Thymus (tissue), 14 donors: ENCODE measurements at places on chromosomes 6 and 20. TPM values are rescaled to one million over a fixed set of nuclear protein-coding genes. Genes with fewer than 3 reads are reported as not detected.

HSPA1L gene
- 2.4 TPM for polyA plus RNA-seq

TOX2 gene
- 75.8 TPM for polyA plus RNA-seq

POLR1H gene
- polyA plus RNA-seq: 91.0 TPM

TREM1 gene
- 1.9 TPM for polyA plus RNA-seq

PROKR2 gene
- polyA plus RNA-seq: not detected

DEFB124 gene
- 0.23 TPM for polyA plus RNA-seq

CDSN gene
- 6.2 TPM for polyA plus RNA-seq

SGK2 gene
- polyA plus RNA-seq: 1.2 TPM

C6orf163 gene
- polyA plus RNA-seq: 1.5 TPM

GRCh38 chr20:10247440-10247839, 28.8 kb downstream of the SNAP25 start:
- DNase-seq: no peak

DNA sequence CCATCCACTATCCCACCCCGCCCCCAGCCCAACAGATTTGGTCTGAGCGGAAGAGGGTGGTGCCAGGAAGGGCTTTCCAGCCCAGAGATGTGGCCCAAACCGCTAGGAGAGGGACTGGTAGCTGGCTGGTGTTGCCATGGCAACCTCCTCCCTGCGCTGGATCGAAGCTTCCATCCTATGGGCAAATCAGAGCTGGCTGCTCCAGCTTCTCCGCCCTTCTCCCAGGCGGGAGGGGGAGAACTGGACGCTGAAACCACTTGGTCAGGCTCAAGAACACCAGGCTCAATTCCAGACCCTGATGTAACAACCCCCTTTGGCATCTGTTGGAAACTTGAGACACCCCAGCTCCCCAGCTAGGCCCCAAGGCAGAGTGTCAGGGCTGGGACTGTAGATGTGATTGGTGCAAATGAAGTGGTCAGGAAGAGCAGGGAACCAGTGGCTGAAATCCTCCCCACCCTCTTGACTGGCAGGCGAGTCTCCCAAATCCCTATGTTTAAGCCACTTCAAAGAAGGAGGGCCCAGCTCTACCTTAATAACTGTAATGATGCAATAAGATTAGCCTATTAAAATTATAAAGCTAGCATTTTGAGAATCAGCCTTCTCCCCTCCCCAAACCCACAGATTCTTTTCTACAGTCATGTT, 4.2 kb downstream of the RIMS4 start:
- no peak for DNase-seq

- no peak for DNase-seq
Measured at GRCh38 chr20:10609276-10609675, 64.5 kb downstream of the JAG1 start.

GRCh38 chr20:15857173-15857784, 716.0 kb downstream of the KIF16B start:
- DNase-seq: no peak

GRCh38 chr6:15769511-15770018, 106.7 kb upstream of the DTNBP1 start:
- DNase-seq: no peak

DNA sequence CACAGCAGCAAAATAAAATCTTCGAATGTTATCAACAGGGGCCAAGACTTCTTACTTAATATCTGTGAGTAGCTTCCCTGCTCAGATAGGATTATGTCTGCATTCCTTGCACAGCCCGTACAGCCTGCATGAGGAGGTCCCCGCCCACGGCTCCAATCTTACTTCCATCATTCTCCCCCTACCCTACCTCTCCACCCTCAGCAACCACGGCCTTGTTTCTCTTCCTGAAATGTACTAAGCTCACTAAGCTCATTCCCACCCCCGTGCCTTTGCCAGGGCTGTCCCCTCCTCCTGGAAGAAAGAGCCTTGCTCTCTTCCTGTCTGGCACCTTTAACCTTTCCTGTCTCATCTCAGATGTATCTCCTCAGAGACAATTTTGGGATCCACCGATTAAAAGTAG, 120.4 kb downstream of the BCAS1 start:
- DNase-seq: no peak

GRCh38 chr20:952196-952795, 36.2 kb upstream of the ANGPT4 start:
- DNase-seq: no peak

DNA sequence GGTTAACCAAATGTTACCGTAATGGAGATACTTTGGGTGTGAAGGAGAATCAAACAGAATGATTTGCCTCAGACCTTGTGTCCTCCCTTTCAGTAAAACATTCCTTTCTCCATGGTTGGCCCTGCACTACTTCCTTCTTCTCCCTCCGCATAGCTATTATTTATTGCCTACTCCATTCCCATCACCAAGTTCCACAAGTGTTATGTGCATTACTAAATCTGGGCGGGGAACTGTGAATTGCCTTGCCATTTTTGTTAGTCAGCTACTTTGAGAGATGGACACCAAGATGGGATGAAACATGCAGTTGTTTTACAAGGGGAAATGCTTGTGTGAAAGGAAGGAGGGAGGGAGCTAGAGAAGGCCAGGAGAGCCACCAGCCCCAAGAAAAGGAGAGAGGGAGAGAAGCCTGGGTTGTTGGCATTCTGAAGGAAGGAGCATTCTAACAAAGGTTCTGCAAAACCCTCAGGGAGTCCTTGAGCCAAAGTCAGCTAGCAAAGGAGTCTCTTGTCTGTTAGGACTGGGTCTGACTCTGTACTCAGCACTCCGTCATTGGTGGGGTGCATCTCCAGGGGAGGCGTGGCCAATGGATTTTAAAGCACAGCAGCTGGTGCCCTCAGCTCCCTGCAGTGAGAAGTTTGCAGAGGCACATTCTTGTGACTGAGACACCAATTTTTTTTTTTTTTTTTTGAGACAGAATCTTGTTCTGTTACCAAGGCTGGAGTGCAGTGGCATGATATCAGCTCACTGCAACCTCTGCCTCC, 83.6 kb upstream of the CHD6 start:
- DNase-seq: no peak

GRCh38 chr6:31114541-31114878, at the start of gene PSORS1C1:
TSS of gene PSORS1C1 (plus strand) at chr6:31114800. CDS start at chr6:31129633, 14,833 bp downstream.
- DNase-seq: no peak

DNA sequence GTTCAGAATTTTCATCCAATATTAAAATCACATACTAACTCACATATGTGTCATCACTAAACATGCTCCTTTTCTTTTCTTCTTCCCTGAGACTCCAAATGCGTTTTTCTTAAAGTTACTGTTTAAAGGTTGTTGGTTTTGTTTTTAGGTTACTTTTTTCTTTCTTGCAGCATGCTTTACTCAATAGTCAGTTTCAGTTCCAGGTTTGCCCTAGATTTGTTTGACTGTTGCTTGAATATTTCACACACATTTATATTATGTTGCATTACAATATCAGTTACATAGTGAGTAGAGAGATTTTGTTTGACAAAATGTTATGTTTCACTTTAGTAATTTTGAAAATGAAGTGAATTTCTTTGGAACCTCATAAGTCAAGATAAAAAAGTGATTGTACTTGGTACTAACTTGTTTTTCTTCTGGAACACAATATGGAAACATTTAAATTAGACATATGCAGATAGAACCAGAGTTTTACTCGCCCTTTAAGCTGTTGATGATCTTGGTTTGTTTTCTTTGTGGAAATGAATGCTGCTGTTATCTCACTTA, 27.3 kb downstream of the FNDC1 start:
- no peak for DNase-seq

DNA sequence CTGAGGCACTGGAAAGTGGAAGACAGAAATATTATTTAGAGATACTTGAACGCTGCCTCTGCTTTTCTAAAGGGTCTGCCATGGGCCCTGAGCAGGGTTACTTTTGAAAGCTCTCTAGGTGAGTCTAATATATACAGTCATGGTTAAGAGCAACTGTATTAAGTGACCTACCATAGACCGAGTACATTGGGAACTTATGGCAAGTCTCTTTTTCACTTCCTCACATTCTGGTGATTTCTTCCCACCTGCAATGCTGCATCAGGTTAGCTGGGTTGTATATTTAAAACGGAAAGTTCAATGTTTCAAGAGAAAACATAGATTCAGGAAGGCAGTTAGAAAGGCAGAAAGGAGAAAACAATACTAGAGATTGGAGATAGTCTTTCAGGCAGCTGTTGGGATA, 154.7 kb downstream of the PHF3 start:
- DNase-seq: no peak

DNA sequence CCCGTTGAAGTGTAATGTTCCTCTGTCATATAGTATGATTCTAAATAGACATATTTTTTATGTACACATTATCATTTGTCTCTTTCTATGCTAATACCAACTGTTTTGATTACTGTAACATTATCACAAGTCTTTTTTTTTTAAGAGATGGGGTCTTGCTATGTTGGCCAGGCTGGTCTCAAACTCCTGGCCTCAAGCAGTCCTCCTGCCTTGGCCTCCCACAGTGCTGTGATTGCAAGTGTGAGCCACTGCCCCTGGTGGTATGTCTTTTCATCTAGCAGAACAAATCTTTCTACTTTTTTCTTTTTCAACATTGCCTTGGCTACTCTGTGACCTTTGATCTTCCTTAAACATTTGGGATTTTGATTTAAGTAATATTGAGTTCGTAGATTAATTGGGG, 57.7 kb downstream of the SLX4IP start:
- no peak for DNase-seq

DNA sequence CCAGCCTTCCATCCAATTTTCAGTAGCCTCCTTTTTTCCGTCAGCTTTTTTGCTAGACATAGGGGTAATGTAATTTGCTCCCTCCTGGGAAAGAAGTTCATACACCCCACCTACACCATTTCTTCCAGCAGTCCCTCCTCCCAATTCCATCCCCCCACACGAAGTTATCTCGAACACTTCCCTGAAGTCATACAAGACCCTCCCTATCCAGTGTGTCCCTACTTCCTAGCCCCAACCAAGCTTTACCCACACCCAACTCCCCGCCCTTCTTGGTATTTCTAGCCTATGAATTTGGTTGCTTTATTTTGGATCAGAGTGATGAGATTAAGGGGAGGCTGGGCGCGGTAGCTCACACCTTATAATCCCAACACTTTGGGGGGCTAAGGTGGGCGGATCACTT, 1.0 kb downstream of the UBE2C start:
- DNase-seq: no peak

DNA sequence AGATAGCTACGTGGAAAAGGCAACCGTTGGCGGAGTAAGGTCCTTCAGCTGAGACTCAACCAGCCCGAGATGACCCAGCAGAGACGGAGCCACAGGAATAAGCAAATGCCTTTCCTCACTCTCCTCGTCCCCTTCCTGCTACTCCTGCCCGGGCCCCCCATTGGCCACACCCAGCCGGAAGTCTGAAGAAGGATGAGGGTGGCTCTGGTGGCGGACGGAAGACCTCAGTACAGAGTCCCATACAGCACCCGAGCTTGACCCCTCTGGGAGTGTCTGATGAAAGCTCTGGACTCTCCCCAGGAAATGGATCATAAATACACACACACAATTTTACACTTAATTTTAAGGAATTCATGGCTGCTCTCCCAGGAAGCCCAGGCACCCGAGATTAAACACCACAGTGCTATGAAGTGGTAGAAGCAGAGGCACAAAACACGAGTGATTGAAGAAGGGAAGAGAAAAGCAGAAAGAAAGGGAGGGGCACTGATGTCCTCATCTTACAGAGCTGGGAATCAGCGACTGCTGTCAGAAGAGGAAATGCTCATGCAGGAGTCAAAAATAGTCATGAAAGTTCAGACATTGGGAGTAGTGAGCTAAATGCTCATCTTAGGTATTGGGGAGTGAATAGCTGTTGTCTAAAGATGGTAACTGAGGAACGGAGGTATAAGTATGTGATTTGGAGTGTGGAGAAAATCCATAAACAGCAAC, 125.6 kb downstream of the BANF2 start:
- no peak for DNase-seq

DNA sequence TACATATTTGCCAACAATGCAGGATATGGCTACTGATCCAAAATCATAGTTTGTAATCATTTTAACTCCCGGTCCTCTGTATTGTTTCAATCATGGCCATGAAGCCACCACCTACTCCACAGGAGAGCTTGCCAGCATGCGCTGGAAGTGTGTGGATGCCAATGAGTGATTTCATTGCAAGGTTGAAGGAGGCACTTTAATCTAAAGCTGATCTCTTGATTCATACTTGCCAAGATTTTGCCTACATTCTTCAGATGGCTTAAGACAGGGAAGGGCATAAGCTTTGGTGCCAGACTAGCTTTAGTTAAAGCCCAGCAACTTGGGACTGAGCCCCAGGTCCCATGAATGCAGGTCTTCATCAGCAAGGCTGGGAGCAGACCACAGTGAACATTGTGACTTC, 58.8 kb downstream of the TPD52L1 start:
- no peak for DNase-seq

DNA sequence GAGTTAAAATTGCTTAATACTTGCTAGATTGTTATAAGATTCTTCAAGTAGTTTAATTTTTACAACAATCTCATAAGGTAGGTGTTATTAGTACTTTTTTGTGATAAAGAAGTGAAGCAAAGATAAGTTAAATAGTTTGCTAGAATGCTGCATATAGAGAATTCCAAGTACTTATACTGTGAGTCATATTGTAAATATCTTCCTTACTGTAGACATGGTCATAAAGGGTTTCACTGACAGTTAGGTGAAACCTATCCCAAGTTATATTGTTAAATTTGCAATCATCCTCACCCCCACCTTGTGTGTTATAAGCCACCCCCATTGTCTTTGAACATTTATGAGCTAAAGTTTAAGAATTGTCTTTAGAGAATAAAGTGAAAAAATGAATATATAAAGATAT, 142.0 kb downstream of the FAM83B start:
- no peak for DNase-seq

- DNase-seq: no peak
Measured at GRCh38 chr6:37525460-37526357, 26.0 kb upstream of the CCDC167 start.

DNA sequence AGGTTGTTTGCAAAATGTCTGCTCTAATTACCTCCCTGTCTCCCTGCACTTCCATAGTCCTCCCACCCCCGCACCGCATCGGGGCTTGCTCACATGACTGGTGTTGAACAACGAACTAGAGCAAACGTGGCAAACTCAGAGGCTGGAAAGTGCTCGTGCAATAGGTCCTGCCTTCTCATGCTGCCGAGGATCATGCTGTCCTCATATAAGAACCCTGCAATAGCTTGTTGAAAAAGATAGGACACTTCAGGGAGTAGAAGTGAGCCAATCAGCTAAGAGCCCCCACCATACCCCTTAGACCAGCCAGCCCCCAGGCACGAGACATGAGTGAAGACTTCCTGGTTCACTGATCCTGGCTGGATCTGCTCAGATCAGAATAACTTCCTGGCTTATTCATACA, 219.2 kb downstream of the C6orf118 start:
- no peak for DNase-seq

DNA sequence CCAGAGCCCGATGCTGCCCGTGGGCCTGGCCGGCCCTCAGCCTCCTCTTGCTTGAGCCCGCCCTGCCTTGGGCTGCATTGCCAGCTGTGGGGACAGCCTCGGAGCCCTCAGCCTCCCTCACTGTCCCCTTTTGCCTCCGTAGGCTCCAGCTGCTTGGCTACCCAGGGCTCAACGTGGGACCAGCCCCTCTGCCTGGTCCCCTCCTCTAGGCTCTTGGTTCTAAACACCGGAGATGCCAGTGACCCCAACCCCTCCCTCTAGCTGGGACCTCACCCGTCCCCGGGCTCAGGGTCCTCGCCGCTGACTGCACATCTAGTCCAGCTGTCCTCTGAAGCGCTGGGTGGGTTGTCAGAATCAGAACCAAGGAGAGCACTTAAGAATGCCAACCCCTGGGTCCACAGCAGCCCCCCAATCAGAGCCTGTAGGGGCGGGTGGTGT, 345.2 kb downstream of the ZFAND3 start:
- no peak for DNase-seq
